ENCODE measurements at places on chromosomes 1 and 21.

DNA sequence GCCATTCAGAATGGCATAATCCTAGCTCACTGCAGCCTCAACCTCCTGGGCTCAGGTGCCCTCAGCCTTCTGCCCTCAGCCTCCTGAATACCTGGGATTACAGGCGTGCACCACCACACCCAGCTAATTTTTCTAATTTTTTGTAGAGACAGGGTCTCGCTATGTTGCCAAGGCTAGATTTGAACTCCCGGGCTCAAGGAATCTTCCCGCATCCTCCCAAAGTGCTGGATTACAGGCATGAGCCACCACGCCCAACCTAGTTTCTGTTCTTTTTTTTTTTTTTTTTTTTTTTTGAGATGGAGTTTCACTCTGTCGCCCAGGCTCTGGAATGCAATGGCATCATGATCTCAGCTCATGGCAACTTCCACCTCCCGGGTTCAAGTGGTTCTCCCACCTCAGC lies 108.9 kb downstream of the LACTBL1 start:
- DNase-seq = no peak

GRCh38 chr1:64173336-64173940 lies 30.0 kb upstream of the UBE2U start:
- no peak for DNase-seq

- no peak for DNase-seq
Observed at GRCh38 chr1:115654125-115654524, 12.4 kb downstream of the VANGL1 start.

- no peak for DNase-seq
Observed at GRCh38 chr1:167529829-167530474, 11.6 kb upstream of the CD247 start.

DNA sequence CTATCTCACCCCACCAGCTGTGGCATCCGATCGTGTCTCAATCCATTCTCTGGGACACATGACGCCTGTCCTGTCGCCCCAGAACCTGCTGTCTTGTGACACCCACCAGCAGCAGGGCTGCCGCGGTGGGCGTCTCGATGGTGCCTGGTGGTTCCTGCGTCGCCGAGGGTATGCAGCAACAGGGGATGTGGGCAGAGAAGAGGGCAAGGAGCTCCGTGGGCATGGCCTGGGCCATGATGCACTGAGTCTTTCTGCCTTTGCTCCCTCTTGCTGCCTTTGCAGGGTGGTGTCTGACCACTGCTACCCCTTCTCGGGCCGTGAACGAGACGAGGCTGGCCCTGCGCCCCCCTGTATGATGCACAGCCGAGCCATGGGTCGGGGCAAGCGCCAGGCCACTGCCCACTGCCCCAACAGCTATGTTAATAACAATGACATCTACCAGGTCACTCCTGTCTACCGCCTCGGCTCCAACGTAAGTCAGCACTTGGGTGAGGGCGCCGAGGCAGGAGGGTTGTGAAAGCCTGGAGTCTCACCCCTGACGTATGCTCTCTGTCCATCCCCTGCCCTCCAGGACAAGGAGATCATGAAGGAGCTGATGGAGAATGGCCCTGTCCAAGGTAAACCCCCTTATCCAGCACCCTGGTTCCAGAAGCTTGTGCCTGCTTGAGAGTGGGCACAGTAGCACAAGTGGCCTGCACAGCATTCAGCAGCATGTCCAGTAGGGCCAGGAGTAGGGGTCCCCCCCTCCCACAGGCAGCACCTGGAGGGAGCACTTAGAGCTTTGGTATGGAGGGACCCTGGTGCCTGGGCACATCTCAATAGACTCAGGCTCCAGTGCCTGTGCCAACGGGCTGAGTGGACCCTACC lies 8.8 kb downstream of the TINAGL1 start:
- no peak for DNase-seq

DNA sequence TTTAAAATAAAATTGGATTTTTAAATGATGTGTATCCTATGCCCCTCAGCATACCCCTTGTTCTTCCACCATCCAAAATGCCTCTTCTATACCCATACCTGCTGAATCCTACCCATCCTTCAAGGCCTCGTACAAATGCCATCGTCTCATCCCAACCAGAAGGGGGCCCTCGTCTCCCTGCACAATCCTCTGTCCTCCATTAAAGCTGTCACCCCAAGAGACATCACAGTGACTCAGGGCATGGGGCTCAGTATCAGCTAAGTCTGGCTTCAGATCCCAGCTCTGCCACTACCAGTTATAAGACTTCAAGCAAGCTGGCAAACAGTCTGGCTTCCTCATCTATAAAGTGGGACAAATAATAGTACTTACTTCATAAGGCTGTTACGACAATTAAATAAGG lies 23.8 kb downstream of the IGFN1 start:
- no peak for DNase-seq

GRCh38 chr1:196563768-196564167 lies 44.5 kb downstream of the KCNT2 start:
- no peak for DNase-seq

GRCh38 chr1:24990779-24991641 lies 60.9 kb upstream of the RUNX3 start:
- DNase-seq = no peak

DNA sequence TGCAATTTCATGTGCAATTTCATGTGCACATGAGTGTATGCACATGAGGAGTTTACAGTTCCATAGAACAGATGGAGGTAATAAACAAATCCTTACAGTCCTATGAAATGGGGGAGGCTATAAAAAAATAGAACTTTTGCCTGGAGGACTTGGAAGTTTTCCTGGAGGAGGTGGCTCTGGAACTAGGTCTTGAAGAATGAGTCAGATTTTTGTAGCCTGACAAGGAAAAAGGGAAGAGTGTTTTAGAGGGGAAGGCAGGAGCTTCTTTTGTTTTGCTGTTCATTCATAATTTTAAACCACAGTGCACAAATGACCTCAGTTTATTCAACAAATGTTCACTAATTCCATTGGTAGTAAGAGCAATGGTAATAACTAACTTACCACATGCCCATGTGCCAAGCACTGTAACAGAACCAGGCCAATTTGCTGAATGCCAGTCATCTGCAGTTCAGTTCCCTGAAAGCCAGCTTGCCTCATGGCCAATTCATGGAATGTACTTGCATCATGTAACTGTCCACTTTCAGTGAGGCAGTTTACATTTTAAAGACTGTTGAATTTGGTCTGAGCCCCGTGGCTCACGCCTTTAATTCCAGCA lies 2.7 kb downstream of the DIO1 start:
- no peak for DNase-seq

- DNase-seq = no peak
Observed at GRCh38 chr1:104807590-104807989, 1057.9 kb downstream of the AMY1C start.

- no peak for DNase-seq
Observed at GRCh38 chr1:232924874-232925273, 25.5 kb upstream of the NTPCR start.

DNA sequence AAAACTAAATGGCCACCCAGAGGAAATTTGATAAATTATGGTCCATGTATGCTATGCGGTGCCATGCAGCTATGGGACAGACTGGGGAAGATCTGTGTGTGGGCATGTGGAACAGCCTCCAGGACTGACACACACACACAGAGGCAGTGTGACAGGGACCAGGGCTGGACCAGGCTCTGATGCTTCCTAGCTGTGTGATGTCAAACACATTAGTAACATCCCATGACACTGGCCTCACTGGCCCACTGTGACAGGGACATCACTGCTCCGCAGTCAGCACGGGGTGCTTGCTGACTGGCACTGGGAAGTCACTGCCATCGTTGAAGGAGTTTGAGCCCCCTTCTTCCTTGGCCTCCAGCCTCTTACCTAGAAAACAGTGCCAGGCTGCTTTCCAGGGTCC lies 13.9 kb downstream of the RAP1GAP start:
- DNase-seq = no peak

- DNase-seq = no peak
Observed at GRCh38 chr1:68828013-68828412, 331.1 kb upstream of the DEPDC1 start.

DNA sequence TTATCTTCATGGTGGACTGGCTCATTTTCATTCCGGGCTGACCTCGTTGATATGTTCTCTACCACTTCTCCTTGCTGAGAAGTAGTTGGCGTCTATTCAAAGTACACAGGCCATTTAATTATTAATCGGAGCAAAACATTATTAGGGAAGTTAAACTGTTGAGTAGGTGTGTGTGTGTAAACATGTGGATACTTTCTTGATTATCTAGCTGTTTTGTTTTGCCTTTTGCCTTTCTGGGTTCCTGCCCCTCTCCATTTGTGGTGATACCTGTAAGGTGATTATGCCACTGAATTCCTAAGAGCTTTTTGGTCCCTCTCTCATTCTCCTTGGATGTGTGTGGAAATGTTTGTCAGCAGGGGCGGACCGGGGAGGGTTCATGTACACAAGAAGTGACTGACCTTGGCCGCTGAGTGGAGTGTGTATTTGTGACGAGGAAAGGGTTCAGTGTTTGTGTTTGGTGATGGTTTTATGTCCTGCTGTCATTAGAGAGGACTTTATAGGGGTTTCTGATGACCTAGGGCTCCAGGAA lies 56.6 kb upstream of the PPP2R5A start:
- no peak for DNase-seq

DNA sequence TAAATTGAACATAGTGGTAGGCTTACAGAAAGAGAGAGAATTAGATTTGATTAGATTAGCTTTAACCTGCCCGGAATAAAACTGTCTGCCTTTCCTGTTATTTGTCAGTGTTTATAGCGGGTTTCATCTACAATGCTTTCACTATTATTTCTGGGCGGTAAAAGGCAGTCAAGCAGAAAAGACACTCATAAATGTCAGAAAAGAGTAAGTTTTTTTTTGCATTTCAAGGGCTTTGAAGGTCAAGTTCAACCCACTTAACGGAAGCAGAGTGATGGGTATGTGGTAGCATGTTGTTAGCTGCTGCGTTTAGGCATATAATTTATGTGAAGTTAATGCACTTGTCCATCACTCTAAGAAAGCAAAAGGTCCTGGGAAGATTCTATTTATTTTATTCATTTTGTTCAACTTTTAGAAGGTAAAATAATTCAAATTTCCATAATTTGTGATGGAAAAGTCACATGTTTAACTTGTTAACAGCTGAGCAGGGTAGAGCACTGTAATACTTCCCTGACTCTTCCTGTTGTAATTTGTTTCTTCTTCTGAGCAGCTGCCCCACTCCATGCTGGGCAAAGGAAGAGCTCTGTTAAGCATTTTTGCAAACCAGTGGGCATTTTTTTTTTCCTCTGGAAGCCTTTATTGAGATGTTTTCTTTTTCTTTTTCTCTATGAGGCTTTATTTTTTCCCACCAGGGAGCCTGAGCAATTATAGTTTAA lies 220.1 kb downstream of the ST6GALNAC3 start:
- no peak for DNase-seq

- no peak for DNase-seq
Observed at GRCh38 chr1:8398677-8399076, 80.8 kb downstream of the SLC45A1 start.

DNA sequence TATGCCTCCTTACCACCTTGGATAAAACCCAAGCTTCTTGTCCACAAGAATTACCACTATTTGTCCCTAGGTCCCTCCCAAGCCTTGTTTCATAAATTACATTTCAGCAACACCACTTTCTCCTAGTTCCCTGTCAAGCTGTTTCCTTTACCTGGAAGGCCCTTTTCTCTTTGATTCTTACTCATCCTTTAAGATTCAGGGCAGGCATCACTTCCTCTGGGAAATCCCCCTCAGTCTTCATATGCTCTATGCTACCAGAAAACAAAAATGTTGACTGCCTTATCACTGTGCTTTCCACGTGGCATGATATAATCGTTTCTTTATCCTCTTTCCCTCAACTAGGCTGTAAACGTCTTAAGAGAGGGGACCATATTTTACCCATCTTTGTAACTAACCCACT lies 102.7 kb downstream of the LYST start:
- no peak for DNase-seq

GRCh38 chr1:202623075-202623474 lies 87.2 kb downstream of the SYT2 start:
- no peak for DNase-seq

DNA sequence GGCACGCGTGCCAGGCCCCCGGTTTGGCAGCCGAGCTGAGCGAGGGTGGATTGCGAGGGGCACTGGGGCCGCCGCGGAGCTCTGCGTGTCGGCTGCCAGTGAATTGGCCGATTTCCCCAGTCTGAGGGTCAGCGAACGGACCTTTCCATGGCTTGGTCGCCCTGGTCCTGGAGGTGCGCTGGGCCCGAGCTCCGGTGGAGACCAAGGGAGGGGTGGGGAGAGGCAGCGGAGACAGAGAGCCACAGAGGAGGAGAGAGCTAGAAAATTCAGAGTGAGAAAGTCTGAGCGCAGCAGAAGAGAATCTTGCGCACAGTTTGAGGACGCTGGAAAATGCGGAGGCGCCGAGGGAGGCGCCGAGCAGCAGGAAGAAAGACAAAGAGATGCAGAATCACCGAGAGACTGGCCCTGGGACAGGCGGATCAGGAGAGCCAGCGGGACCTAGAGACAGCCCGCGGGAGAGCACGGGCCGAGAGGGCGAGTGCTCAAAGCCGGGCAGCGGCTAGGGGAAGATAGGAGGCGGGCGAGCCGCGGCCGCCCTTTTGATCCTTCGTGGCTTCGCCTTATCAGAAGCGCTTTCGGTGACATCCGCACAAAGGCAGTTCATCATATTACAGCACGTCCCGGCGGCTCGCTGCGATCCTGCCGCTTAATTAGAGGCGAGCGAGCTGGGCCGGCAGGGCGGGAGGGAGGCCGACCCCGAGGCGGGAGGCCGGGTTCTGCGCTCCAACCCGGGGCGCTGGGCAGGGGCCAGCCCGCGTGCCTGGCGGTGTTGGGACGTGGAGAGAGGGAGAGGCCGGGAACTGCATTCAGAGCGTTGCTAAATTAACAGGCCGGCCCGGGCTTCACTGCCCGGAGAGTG lies 12.7 kb downstream of the PAX7 start:
- no peak for DNase-seq

- DNase-seq = no peak
Observed at GRCh38 chr1:34378968-34379856, 202.5 kb downstream of the C1orf94 start.

- no peak for DNase-seq
Observed at GRCh38 chr1:90840352-90840751, 123.2 kb upstream of the BARHL2 start.

DNA sequence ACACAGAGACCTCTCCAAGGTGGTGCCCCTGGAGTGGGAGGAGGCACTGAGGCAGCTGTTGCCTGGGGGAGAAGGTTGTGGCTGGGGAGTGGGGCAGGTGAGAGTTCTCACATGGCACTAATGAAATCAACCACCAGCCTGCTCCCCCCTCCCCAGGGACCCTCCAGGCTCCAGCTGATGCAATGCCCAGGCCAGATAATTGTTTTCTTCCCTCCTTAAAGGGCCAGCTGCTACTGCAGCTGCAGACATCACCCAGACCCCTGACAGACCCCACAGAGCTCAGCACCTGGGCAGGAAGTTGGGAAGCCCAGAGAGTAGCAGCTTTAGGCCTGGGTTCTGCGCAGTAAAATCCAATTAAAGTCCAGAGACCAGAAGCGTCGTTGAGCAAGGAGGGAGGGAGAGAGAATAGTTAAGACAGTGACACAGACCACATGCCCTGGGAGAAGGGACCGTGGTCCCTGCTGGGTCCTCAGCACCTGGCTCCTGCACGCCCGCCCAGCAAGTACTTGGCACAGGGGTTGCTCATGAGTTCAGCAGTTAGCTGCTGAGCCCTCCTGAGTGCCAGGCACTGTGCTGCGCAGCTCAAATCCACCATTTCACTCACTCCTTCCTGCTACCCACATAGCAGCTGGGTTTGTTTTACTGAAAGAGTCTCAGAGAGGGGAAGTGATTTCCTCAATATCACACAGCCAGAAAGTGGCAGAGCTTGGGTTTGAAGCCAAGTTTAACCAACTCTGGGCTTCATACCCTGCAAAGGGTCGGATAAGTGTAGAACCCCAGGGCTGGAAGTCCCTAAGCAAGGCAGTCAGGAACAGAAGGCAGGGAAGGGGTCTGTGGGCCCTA lies 1.9 kb downstream of the RIMS3 start:
- peak; percentile 9 for DNase-seq
